ENCODE measurements at places on chromosomes 7 and 10.

GRCh38 chr7:40221836-40222235, 87.0 kb downstream of the SUGCT start:
- no peak overlapping the region for H3K4me3 ChIP-seq
- H3K36me3 ChIP-seq = no peaks in the 10 kb centered on the region
- H3K4me1 ChIP-seq = no peaks in the 10 kb centered on the region
- no peak for DNase-seq
- H3K27ac ChIP-seq = no peak overlapping the region

DNA sequence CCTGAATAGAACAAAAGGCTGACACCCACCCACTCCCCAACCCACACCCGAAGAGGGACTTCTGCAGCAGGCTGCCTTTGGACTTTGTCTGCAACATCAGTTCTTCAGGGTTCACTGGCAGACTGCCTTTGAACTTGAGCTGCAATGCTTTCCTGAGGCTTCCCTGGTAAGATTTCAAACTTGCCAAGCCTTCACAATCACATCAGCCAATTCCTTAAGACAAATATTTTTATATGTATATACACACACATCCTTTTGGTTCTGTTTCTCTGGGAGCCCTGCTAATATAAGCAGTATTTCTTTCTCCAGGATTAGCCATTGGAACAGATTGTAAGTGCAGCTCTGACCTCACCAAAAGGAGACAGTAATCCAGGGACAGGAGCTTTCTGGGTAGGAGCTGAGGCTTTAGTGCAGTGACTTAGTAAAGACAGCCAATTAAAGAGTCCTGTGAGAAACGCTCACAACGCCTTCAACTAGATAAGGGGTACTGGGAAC, 55.6 kb upstream of the KMT2E start:
- H3K4me1 ChIP-seq = peaks cover 29% of the 10 kb centered on the region
- no peak for DNase-seq
- peaks cover 4% of the 10 kb centered on the region for H3K36me3 ChIP-seq
- H3K27me3 ChIP-seq = no peaks in the 10 kb centered on the region
- no peak overlapping the region for H3K27ac ChIP-seq

DNA sequence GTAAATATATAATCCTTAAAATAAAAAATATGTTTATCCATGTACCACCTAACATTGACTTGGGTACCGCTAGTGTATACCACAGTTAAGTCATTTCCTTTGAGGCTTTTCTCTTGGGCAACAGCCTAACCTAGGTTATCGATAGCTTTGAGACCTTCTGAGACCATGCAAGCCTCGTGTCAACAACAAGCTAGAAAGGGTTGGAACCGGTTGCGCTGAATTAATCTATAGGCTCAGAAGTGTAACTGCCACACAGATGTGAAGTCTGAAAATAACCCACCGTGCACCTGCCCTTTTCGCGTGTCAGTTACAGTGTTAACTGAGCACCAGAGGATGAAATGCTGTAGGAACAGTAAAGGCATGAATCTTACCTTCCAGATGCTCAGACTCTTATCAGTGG, 59.8 kb downstream of the ARID5B start:
- no peaks in the 10 kb centered on the region for H3K27me3 ChIP-seq
- H3K4me3 ChIP-seq = no peak overlapping the region
- no peak for DNase-seq
- H3K36me3 ChIP-seq = peaks cover 2% of the 10 kb centered on the region
- H3K4me1 ChIP-seq = peaks cover 21% of the 10 kb centered on the region
- H3K27ac ChIP-seq = no peak overlapping the region

DNA sequence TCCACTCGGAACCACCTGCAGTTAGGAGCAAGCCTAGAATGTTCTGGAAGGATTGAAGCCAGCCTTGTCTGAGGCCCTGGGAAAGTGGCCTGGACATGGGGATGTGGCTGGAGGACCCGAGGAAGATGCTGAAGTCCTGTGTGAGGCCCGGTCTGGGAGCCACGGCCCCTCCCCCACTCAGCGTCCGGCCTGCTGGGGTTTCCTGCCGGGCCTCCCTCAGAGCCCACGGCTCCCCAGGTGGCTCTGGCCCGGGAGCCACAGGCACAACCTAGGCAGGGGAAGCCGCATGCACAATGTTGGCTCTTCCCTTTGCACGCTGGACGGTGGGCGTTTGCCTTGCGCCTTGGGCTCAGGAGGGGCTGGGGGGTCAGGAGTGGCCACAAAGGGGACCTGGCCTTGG, 39.0 kb downstream of the UNCX start:
- H3K36me3 ChIP-seq = no peaks in the 10 kb centered on the region
- DNase-seq = no peak
- H3K27ac ChIP-seq = no peak overlapping the region
- no peak overlapping the region for H3K4me3 ChIP-seq
- H3K27me3 ChIP-seq = no peaks in the 10 kb centered on the region

- H3K27me3 ChIP-seq = no peaks in the 10 kb centered on the region
- no peak for DNase-seq
- H3K36me3 ChIP-seq = no peaks in the 10 kb centered on the region
Measured at GRCh38 chr10:103763374-103764202, 91.8 kb downstream of the SH3PXD2A start.

DNA sequence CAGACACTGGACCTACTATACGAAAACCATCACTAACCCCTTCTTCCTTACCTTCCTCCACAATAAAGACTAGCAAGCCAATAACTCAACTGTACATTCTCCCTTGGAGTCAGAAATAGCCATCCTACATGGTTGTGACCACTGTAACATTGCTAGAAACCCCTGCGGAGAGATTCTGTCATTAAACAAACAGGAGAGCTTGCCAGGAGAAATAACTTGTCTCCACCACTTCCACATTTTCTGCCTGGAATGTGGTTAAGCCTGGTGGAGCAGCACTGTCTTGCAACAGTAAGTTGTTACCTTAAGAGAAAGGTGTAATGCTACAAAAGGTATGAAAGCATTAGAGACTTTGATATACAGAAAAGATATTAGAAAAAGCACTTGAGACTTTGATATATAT, 45.8 kb downstream of the THSD7A start:
- H3K36me3 ChIP-seq = no peaks in the 10 kb centered on the region
- H3K4me3 ChIP-seq = no peak overlapping the region
- H3K27ac ChIP-seq = no peak overlapping the region
- H3K4me1 ChIP-seq = no peaks in the 10 kb centered on the region
- DNase-seq = no peak
- H3K27me3 ChIP-seq = no peaks in the 10 kb centered on the region

DNA sequence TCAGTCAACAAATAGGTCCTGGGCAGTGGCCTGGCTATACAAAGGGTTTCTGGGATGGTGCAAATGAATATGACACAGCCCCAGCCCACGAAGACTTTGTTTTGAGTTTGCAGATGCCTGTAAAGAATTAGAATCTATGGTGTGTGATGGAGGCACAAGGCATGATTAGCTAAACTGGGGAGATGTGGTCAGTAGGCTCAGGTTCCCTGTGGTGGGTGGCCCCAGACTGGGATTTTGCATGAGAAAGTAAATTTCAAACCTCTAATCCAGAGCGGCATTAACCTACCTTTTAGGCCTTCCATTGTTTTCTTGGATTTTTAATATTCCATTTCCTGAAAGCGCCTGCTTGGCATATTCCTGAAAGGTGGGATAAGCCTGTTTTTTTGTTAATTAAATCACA, 6.4 kb upstream of the CPA5 start:
- no peaks in the 10 kb centered on the region for H3K27me3 ChIP-seq
- H3K36me3 ChIP-seq = no peaks in the 10 kb centered on the region
- H3K4me3 ChIP-seq = no peak overlapping the region
- no peaks in the 10 kb centered on the region for H3K4me1 ChIP-seq

- no peaks in the 10 kb centered on the region for H3K27me3 ChIP-seq
- no peak overlapping the region for H3K27ac ChIP-seq
- no peaks in the 10 kb centered on the region for H3K4me1 ChIP-seq
- H3K36me3 ChIP-seq = no peaks in the 10 kb centered on the region
Measured at GRCh38 chr7:120207037-120207436, 65.9 kb upstream of the KCND2 start.

- DNase-seq = no peak
- H3K4me3 ChIP-seq = no peak overlapping the region
- H3K27ac ChIP-seq = no peak overlapping the region
- H3K4me1 ChIP-seq = no peaks in the 10 kb centered on the region
- H3K27me3 ChIP-seq = no peaks in the 10 kb centered on the region
- no peaks in the 10 kb centered on the region for H3K36me3 ChIP-seq
Measured at GRCh38 chr7:16098585-16099179, 322.7 kb downstream of the CRPPA start.

Data from natural killer cell (primary cell).